ENCODE measurements at places on chromosomes 6 and 20.

- no peak for DNase-seq
These were observed 101.7 kb upstream of the FOXA2 start for GRCh38 chr20:22686097-22686496.

GRCh38 chr6:17281497-17282481, 628 bp downstream of the RBM24 start:
- DNase-seq = no peak

GRCh38 chr6:37135835-37136694, 33.9 kb upstream of the PIM1 start:
- no peak for DNase-seq

GRCh38 chr6:52577022-52577777, at the start of gene TRAM2:
Gene TRAM2 (minus strand): TSS chr6:52577060. CDS start chr6:52576915, 145 bp downstream.
- DNase-seq = peak; percentile 19

- DNase-seq = no peak
These were observed 14.7 kb downstream of the CD93 start for GRCh38 chr20:23071398-23071797.
